ENCODE measurements at places on chromosomes 1 and 21. TPM values are rescaled to one million over a fixed set of nuclear protein-coding genes. Genes with fewer than 3 reads are reported as not detected.

OPRD1 gene
- total RNA-seq: 0.03 TPM

SPRR2F gene
- not detected for total RNA-seq

DNA sequence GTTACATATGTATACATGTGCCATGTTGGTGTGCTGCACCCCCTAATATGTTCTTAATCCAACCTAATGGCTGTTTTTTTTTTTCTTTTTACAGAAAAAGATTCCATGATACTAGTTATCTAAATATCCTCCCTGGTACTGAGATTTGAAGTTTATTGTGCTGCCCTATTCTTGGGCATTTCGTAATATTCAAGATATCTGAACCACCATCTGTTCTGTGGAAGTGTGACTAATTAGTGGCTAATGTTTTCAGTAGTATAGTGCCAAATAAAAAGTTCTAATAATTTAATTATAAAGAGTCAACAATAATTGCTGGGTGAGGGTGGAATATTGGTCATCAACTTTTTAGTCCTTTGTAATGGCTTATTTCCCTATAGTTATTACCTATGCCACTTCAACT, 217.5 kb downstream of the GABPA start:
- DNase-seq: no peak

- no peak for DNase-seq
These were observed 29.6 kb upstream of the SMYD2 start for GRCh38 chr1:214251354-214251753.

DNA sequence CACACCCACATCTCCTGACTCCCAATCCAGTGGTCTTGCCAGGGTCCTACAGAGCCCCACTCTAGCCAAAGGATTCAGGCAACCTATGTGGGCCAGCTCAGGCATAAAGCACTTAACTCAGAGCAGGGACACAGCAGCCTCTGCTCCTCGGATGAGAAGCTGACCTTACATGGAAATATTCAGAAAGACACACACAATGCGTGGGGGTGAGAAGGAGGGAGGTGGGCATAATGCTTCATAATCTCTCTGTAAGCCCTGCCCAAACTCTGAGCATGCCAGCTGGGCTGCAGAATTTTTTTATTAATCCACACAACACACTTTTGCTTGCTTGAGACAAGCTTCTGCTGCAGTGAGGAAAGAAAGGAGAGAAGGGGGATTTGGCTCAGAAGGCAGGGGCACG, 21.6 kb downstream of the KCND3 start:
- DNase-seq: no peak

DNA sequence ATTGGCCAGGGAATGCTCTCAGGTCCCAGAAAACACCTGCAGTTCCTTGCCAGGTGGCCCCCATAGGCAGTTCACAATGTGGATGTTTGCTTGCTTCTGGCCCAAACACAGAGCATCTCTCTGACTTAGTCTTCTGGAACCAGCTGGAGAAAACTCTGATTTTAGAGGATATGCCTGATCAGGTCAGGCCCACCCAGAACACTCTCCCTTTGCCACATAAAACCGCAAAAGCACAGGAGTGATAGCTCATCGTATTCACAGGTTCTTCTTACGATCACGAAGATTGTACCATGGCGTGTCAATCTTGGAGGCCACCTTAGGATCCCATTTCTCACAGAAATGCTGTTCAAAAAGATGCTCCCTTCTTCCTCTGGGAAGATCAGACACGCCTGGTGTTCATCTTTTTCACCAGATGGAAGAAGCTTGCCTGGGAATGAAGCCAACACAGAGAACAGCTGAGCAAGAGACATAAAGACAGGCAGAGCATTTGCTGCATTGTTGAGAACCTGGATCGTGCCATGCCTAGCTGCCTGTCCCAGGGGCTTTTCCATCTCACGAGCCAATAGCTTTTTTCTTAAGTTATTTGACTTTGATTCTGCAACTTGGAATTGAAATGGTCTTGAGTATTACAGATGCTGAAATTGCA, 11.6 kb upstream of the CD247 start:
- DNase-seq: no peak

Data from HT1080 (cell line).